GM13977 (cell line): ENCODE measurements at places on chromosomes 16 and 17.
A peak's percentile ranks its signal among the peaks of the same experiment; 100 is the strongest.

DNA sequence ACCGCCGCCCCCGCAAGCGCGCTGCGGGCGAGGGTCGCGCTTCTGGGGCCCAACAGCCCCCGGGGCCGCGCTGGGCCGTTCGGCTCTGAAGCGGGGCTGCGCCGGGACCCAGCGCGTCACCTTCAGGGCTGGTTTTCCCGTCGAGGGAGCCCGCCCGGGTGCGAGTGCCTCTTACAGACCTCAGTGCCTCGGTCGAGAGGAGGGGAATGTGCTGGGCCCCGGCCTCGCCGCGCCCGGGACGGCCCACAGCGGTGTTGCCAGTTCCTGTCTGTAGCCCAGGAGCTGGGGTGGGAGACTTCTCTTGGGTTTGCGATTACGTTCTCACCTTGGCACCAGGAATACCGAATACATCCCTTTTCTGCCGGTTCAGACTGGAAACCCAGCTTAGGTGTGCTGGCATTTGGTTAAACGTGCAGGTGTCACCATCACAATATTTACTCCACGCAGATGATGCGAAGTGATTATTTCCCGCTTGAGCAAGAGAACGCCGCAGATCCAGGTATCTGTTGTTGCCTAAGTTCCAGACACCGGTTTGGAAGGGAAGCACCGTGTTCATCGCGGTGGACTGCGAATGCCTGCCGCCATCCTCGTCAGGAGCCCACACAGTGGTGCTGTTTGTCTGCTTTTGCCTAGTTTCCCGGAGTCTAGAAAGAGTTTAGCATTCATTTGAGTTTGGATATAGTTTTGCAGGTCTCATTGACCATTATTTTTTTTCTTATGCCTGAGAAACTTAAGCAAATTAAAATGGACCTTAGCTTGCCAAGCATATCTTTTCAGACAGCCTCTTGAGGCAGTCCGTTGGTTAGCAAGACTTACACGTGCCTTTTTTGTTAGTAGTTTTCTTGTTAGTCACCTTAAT, 914 bp downstream of the MAP1LC3B start:
- DNase-seq: no peak

DNA sequence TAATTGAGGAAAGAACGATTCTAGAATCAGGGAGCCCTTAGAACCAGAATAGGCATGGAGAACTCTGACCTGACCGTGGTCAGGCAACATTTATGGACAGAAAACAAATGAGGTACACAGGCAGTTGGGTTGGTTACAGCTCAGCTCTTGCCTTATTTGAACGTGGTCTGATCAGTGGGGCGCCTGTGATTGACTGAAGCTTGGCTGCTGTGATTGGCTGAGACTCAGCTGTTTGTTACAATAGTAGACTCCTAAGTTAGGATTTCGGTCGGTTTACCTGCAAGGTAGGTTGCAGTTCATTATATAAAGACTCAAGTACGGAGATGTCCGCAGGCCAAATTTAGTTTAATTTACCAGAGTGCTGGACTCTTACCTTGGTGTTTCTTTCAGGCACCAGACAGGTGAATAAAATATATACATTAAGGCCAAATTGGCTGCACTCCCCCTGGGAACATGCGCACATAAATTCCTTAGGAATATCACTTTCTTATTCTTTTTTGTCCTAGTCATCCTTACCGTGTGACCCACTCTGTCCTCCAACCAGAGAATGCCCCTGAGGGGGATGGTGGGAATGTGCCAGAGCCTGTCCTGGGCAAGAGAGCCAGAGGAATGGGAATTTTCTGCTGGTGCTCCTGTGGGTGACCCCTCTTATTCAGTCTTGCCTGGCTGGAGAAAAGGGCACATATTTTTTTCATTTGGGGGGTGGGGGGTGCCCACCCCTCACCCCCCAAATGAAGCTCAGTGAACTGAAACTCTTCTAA, 7.5 kb upstream of the CSNK2A2 start:
- no peak for DNase-seq

DNA sequence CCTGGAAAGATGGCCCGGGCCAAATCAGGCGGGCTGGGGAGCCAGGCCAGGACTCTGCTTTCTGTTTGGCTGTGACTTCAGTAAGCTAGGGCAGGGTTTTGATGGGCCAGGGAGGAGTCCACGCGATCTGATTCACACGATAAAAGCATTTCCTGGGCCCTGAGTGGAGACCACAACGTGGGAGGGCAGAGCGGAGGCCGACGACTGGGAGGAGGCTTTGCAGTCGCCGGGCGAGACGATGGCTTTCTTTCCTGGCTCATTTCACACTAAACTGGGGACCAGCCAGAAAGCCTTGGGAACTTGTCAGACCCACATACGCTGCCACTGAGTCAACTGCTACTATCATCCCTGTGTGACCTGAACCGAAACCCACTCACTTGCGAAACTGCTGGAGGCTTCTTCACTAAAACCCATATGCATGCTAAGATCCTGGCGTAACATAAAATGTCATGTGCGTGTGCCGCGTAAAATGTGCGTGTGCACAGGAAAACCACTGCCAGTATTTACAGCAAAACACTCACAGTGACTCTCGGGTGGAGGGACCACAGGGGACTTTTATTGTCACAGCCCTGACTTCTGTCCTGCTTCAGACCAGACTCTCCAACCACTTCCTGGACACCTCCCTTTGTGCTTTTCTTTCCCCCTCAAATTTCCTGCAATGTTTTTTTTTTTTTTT, 14.2 kb upstream of the RHBDF2 start:
- peak; percentile 68 for DNase-seq

- no peak for DNase-seq
These were observed 23.7 kb downstream of the MARVELD3 start for GRCh38 chr16:71649704-71650103.

GRCh38 chr17:58580671-58581070, 66.2 kb upstream of the MTMR4 start:
- no peak for DNase-seq

DNA sequence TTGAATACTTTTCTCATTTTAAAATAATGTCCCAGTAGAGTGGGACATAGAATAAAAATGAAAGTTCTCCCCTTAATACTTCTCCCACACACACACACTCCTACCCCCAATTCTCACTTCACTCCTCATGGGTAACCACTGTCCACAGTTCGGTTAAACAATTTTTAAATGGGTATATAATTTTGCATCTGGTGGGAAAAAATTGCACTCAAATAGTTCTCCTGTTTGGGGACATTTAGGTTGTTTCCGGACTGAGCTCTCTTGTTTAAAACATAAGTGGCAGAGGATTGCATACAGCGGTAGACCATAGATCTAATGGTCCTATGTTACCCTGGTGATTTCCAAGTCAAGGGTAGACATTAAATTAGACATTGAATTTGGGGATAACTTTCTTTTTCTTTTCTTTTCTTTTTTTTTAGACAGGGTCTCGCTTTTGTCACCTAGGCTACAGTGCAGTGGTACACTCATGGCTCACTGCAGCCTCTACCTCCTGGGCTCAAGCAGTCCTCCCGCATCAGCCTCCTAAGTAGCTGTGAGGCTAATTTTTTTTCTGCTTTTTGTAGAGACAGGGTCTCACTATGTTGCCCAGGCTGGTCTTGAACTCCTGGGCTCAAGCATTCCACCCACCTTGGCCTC, 138.3 kb downstream of the SOCS1 start:
- DNase-seq: peak; percentile 58

GRCh38 chr17:45941395-45941794, 47.0 kb downstream of the MAPT start:
- no peak for DNase-seq

GRCh38 chr17:4720787-4721186, 10.4 kb downstream of the ARRB2 start:
- DNase-seq: no peak

DNA sequence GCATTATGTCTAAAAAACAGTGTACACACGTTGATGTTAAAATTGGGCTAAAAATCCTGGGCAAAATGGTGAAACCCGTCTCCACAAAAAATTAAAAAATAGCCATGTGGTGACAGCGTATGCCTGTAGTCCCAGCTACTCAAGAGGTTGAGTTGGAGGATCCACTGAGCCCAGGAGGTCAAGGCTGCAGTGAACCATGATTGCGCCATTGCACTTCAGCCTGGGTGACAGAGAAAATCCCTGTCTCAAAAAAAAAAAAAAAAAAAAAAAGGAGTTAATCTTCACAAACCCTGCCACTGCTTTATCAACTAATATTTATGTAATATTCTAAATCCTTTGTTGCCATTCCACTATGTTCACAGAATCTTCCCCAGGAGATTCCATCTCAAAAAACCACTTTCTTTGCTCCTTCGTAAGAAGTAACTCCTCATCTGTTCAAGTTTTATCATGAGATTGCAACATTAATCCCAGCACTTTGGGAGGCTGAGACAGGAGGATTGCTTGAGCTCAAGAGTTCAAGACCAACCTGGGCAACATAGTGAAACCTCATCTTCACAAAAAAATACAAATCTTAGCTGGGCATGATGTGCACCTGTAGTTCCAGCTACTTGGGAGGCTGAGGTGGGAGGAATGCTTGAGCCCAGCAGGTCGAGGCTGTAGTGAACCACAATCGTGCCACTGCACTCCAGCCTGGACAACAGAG, 1.9 kb upstream of the C16orf87 start:
- no peak for DNase-seq

GRCh38 chr17:59815965-59816364, 76.8 kb downstream of the TUBD1 start:
- DNase-seq: no peak
